ENCODE measurements at places on chromosomes 13 and 19.

DNA sequence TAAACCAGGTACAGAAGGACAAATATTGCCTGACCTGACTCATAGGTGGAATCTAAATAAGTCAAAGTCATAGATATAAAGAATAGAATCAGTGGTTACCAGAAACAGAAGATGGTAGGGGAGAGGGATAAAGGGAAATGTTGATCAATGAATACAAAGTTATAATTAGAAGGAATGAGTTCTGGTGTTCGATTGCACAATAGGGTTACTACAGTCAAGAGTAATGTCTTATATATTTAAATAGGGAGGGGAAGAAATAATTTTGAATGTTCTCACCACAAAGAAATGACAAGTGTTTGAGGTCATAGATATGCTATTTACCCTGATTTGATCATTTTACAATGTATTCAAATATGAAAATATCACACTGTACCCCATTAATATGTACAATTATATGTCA lies 1541.2 kb downstream of the SLITRK1 start:
- DNase-seq: no peak

DNA sequence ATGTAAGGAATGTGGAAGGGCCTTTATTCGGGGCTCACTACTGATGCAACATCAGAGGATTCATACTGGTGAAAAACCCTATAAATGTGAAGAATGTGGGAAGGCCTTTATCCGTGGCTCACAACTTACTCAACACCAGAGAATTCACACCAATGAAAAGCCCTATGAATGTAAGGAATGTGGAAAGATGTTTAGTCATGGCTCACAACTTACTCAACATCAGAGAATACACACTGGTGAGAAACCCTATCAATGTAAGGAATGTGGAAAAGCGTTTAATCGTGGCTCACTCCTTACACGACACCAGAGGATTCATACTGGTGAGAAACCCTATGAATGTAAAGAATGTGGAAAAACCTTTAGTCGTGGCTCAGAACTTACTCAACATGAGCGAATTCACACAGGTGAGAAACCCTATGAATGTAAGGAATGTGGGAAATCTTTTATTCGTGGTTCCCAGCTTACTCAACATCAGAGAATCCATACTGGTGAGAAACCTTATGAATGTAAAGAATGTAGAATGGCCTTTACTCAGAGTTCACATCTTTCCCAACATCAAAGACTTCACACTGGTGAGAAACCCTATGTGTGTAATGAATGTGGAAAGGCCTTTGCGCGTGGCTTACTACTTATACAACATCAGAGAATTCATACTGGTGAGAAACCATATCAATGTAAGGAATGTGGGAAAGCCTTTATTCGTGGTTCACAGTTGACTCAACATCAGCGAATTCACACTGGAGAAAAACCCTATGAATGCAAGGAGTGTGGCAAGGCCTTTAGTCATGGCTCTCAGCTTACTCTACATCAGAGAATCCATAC lies 44.3 kb downstream of the ZNF585A start:
- no peak for DNase-seq

DNA sequence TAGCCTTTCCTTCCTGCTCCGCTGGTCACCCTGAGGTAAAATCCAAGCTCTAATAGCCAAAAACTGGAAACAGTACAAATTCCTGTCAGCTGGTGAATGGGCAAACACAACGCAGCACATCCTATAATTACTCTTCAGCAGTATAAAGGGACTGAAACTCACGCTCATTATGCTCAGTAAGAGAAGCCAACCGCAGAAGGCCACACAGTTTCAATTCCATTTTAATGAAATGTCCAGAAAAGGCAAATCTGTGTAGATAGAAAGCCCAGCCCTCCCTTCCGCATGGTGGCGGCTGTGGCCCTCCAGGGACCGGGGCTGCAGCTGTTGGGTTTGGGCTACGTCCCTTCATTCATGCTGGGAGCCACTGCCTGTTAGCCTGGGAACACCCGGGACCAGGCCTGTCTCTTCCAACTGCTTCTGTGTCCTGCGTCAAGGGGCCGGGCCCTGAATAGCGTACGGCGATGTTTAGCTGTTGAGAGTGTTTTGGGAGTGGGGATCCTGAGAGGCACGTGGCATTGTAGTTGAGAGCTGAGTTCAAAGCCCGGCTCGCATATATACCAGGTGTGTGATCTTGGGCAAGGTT lies 23.5 kb downstream of the NKPD1 start:
- DNase-seq: no peak

GRCh38 chr13:26747706-26748105 lies 12.9 kb downstream of the GPR12 start:
- DNase-seq: no peak

GRCh38 chr13:27665333-27665732 lies 43.6 kb downstream of the POLR1D start:
- no peak for DNase-seq

GRCh38 chr13:23687614-23688013 lies 117.4 kb downstream of the TNFRSF19 start:
- no peak for DNase-seq

DNA sequence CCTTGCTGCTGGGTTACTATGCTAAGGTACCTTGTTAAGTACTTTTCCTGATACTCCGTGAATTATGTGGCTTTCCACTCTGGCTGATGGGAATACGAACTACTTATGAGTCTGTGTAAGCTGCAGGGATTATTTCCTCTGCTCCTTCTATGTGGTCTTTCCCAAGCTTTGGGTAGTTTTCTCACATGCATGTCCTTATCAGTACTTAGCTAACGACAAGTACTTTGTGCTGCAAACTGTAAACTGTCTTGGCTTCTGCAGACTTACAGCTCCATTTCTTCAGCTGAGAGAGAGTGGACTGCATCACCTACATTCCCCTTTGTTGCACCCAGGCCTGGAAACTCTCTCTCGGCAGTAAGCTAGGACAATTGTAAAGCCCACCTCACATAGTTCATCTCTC lies 76.6 kb downstream of the FGF9 start:
- DNase-seq: no peak

- DNase-seq: no peak
Measured at GRCh38 chr19:41356984-41357739, 3.4 kb upstream of the TGFB1 start.

DNA sequence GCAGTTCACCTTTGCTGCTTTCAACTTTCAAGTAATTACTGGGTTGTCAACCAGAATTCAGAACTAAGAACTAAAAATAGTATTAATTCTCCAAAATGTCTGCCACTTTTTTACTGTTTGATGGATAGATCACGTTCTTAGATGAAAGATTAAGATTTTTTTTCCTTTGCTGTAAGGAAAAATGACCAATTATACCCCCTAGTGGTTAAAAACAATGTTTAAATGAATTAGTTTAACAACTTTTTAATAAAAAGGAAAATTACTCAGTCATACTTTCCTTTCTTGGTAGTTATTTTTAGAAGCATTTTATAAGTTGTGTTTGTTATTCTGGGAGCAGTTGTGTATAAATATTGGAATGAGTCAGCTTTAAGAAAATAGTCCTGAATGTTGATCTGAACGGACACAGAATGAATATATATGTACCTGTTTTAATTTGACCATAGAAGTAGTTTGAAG lies 4.6 kb downstream of the TM9SF2 start:
- DNase-seq: no peak

DNA sequence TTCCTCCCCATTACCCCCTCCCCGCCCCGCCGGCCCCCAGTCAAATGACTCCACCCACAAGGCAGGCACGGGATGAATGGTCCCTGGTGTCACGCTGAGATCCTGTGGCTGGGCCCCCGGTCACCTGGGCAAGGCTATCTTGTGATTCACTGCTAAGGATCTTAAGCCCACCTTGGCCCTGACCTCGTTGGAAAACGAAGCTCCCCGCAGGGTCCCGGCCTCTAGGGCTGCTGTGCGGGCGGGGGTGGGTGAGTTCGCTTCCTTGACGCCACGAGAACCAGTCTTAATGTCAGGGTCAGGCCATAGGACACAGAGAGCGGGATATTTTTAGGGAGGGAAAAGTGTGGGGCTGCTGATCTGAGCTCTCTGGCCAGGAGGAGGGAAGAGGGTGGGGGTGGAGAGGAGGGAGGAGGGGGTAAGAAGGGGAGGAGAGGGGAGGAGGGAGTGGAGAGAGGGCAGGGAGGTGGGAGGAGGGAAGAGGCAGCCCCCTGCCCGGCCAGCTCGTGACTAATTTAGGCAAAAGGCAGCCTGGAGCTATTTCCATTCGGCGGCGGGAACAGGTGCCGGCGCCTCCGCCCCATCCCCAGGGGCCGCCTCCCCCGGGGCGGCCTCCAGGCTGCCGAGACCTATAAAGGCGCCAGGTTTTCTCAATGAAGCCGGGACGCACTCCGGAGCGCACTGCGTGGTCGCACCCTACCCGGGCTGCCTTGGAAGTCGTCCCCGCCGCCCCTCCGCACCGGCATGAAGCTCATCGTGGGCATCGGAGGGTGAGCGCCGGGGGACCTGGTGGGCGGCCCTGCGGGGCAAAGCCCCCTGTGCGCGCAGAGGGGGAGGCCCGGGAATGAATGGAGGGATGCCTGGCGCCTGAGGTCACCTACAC lies at the start of gene NMRK2:
NMRK2 (plus strand) TSS at position 139 of the 880 bp plus-strand sequence; CDS start at position 742, 603 bp downstream.
- DNase-seq: no peak
